Osteoblast (primary cell): ENCODE measurements at places on chromosomes 1 and 21.
A peak's percentile ranks its signal among the peaks of the same experiment; 100 is the strongest.

- no peak for DNase-seq
Measured at GRCh38 chr1:80827666-80828065, 973.1 kb upstream of the ADGRL2 start.

GRCh38 chr1:32200226-32201010 is at the start of gene CCDC28B:
CCDC28B (plus strand) TSS chr1:32200595; CDS start chr1:32201936, 1,341 bp downstream.
- peak; percentile 96 for DNase-seq

DNA sequence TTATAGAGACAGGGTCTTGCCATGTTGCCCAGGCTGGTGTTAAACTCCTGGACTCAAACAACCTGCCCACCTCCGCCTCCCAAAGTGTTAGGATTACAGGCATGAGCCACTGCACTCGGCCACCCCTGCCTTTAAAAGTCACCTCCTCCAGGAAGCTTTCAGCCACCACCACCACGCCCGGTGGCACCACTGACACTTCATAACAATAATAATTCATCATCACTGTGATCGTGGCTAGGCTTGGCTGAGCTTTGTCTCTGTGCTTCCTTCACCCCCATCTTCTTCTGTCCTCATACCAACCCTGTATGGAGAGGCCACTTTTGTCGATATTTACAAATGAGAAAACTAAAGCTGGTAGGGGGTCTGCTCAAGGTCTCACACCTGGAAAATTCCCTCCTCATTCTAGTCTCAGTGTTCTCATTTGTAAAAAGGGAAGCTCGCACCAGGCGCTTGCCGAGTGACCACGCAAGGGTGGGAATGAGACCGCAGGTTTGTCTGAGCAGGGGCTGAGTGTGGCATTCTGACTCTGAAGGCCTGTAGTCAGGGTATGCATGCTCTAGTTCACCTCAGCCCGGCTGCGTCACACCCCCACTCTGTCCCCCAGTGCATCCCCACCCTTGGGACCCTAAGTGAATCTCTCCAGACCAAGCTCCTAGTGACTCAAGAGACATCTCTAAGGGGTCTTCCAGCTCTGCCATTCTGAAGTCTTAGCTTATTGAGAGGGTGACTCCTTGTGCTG is 12.9 kb upstream of the EPHA2 start:
- peak; percentile 60 for DNase-seq

DNA sequence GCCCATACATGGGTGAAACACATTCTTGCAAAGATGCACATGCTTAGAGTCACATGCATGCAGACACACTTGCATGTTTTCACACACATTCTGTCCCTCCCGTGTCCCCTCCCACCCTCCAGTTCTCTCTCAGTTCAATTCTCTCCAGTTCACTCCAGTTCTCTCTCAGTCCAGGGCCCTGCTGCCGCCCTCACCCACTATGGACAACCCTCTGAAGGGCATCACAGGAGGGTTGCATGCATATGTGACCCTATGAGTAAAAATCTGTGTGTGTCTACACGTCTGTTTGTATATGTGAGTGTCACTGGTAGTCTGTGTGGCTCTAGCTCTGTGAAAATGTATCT is 21.8 kb upstream of the ADGRB2 start:
- peak; percentile 30 for DNase-seq

GRCh38 chr21:23694390-23694789 is 1912.9 kb downstream of the MRPL39 start:
- DNase-seq = no peak

DNA sequence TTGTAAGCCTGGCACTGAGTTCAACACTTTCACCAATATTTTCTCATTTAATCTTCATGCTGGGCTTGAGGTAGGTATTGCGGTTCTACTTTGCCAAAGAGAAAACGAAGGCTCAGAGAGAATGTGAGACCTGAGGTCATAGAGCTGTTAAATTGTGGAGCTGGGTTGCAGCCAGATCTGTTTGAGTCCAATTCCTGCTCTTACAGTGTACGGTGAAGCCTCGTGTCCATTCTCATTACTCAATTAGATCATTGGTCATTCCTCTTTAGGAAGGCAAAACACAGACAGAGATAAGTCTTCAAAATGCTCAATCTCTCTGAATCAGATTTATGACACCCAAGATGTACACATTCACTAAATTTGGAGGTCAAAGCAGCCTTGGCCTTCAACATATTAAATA is 559.0 kb upstream of the DAB1 start:
- no peak for DNase-seq

- no peak for DNase-seq
Measured at GRCh38 chr1:89261926-89262515, 10.6 kb downstream of the GBP5 start.
